ENCODE measurements at places on chromosomes 5 and 9.

GRCh38 chr5:36414869-36415282 lies 113.2 kb upstream of the RANBP3L start:
- DNase-seq, result peak; percentile 22

GRCh38 chr5:116229131-116229689 lies 144.4 kb downstream of the COMMD10 start:
- DNase-seq, result no peak

DNA sequence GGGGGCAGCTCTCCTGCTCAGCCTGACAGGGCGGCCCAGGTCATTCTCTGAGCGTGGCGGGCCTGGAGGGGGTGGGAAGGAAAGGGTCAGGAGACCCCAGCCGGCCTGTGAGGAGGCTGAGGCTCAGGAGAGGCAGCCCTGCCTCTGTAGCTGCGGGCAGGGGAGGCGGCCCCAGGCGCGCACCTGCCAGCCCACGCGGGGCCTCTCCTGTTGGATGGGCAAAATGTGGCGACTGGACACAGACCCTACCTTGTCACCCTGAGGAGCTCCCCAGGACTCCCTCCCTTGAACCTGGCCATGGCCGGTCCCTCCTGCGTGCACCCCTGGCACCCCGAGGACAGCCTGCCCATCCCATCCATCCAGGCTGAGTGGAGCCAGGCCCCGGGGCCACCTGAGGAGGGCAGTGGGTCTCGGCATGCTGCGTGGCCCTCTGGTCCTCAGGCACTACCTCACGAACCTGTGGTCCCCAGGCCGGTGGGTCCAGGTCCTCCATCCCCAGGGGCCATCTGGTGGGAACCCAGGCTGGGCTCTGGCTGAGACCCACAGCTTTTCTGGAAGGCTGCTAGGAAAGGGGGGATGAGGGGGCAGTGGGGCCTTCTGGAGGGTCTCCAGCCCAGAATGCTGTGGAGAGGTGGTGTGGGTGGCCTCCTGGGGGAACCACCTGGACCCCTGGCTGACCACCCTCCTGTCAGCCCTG lies 15.1 kb upstream of the NRARP start:
- DNase-seq, result no peak

- DNase-seq, result no peak
Measured at GRCh38 chr5:173119719-173120118, 24.6 kb upstream of the BNIP1 start.

- DNase-seq, result no peak
Measured at GRCh38 chr9:87742813-87743428, 17.0 kb downstream of the CTSL start.

- no peak for DNase-seq
Measured at GRCh38 chr5:92309336-92309991, 926.3 kb upstream of the ARRDC3 start.

- peak; percentile 32 for DNase-seq
Measured at GRCh38 chr9:91734371-91734981, 215.6 kb downstream of the ROR2 start.

DNA sequence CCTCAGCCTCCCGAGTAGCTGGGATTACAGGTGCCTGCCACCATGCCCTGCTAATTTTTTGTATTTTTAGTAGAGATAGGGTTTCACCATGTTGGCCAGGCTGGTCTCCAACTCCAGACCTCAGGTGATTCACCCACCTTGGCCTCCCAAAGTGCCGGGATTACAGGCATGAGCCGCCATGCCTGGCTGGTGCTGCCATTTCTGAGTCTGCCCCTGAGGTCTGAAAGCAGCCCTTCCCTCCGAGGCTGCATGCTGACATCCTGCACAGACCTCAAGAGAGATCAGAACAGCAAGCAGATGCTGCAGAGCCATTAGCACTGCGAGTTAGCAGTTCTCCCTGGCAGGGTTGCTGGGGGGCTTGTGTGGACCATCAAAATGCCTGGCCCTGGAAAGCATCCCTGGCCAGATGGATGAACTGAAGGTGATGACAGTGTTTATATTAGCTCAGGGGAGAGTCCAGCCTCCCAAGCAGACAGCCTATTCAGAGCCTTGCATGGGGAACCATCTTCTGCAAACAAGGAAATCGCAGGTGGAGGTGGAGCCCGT lies 176.5 kb upstream of the PANK3 start:
- DNase-seq, result no peak

DNA sequence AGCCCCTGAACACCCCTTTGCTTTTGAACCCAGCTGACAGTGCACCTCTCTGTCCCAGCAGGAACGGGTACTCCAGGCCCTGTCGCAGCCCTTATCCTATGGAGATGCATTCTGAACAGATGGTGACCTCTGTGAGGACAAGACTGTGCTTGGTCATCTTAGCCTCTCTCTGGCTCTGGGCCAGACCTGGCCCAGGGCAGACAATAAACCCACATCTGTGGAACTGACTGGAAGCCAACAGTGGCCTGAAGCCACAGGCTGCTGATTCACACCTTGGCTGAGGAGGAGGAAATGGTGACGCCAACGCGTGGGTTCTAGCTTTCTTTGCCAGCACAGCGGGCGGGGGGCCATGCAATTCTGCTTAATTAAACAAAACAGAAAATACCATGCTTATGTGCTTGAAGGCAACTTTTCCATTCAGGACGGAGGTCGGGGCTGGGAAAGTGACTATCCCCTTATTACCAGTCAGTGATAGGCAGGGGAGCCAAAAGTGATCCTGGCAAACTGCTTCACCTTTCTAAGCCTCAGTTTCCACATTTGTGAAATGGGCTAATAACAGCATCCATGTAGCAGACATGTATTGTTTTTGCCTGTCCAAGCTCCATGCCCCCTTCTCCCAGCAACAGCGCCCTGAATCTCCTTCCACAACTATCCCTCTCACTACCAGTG lies 10.8 kb downstream of the SH3PXD2B start:
- DNase-seq, result no peak

DNA sequence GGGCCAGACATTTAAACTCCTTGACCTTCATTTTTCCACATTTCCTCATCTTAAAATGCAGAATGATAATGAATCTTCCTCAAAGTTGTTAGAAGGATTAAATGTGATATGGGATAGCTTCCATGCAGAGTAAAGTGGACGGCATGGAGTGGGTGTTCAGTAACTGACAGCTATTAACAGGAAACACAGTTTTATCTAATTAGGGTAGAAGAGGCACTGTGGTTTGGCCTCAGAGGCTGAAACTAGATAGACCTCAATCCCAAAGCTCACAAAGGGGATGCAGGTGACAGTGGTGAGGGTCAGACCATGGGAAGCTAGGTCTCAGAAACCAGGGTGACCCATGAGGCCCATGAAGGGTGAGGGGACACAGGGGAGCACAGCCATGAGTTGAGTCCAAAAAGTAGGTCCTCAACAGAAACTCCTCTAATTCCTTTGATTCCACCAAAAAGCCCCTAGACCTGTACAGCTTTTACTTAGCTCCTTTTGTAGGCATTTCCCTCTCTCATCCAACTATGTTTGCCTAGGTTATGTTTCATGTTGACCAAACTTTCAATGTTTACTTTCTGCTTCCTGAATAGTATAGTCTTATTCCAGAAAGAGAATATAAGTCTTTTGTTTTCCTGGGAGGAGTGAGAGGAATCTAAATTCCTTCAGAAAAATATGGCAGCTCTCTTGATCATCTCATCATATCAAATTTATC lies 27.9 kb upstream of the GLDC start:
- DNase-seq, result no peak

DNA sequence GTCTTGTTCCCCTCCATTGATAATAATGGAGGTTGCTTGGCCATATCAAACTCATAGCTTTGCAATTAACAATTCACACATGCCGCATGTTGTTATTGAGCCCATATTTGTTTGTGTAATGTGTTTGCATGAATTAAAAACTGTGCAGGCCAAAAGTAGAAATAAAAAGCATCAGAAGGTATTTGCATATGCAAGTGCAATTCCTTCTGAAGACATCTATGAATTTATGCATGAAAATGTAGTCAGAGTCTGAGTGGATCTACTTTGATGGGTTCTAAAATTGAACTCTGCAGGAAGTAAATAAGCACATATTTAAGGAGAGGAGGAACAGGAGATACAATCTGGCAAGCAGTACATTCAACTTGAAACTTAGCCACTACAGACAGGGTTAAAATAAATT lies 1004.6 kb upstream of the WWC1 start:
- DNase-seq, result no peak

GRCh38 chr5:156361436-156362109 lies 34.6 kb downstream of the SGCD start:
- no peak for DNase-seq

GRCh38 chr5:69129413-69129812 lies 35.6 kb downstream of the SLC30A5 start:
- DNase-seq, result no peak

DNA sequence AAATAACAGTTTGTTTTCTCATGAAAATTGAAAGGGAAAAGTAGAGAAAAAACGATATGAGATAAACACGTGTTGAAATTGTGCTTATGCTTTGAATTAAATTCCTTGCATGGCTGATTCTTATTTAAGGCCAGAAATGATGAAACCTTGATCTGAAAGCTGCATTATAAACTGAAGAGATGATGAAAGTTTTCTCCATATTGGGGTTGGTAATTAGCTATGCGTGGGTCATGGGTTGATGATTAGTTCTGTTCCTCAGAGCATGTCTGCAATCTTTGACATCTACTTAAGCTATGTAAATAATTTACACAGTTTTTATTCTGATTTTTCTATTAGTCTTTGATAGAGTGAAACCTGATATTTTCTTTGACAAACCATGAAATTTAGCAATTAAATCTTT lies 264.1 kb downstream of the CD180 start:
- DNase-seq, result no peak

Measured in putamen (tissue), 1 donor.